ENCODE measurements at places on chromosomes 11 and 22.

- DNase-seq = no peak
These were observed 17.0 kb upstream of the DRICH1 start for GRCh38 chr22:23649071-23649501.

- no peak for DNase-seq
These were observed 31.9 kb downstream of the FLI1 start for GRCh38 chr11:128725630-128726319.

DNA sequence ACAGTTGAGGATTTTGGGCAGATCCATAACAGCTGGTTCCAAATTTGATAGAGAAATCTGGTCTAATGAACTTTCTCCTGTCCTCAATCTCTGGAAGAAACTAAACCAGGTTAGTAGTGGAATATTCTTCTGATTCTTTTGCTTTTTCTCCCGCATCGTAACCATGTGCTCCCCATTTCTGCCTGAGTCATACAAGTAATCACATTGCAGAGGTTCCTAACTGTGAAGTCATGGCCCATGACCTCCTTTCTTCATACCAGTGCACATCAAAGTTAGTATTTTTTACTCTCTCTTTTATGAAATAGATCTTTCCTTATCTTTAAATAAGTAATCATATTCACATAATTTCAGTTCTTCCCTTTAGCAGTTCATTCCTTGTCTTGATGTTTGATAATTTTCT is 249.0 kb downstream of the DYNC2H1 start:
- no peak for DNase-seq

GRCh38 chr22:31350410-31350863 is 4.3 kb upstream of the PATZ1 start:
- no peak for DNase-seq

GRCh38 chr11:104410336-104410735 is 246.4 kb upstream of the PDGFD start:
- no peak for DNase-seq
